Activated T-cell treated with anti-CD3 and anti-CD28 coated beads for 24 hours (primary cell): ENCODE measurements at places on chromosomes 3 and 15.

GRCh38 chr15:31024979-31025378 lies 33.6 kb upstream of the MTMR10 start:
- DNase-seq, result no peak

- no peak for DNase-seq
Observed at GRCh38 chr15:63157891-63158431, 684 bp upstream of the RPS27L start.

DNA sequence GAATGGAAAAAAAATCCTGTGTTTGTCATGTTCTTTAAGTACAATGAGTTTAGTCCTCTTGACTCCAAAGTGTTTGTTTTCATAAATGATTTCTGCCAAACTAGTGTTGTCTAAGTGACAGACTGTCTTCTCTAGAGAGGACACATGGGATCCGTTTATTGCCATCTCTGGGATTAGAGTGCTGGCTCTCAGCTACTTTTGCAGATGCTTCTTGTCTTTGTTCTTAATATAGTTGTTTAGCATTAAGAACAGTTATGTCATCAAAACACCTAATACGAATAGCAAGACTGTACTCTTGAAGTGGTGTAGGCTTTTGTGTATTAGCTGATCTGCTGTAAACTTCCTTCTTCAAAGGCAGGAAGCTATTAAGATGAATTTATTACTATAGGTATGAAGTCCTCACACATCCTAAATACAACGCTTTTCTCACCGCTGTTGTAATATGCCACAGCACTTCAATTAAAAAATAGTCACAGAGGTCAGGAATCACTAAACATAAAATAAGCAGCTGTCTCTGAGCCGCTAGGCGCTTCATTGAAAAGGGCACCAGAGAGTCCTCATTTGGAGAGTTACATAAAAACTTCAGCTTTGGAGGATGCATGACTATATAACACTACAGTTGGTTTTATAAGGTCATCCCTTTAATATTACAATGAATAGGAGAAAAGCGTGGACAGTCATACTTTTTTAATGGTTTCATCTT lies 128.3 kb upstream of the ZNF385D start:
- no peak for DNase-seq

DNA sequence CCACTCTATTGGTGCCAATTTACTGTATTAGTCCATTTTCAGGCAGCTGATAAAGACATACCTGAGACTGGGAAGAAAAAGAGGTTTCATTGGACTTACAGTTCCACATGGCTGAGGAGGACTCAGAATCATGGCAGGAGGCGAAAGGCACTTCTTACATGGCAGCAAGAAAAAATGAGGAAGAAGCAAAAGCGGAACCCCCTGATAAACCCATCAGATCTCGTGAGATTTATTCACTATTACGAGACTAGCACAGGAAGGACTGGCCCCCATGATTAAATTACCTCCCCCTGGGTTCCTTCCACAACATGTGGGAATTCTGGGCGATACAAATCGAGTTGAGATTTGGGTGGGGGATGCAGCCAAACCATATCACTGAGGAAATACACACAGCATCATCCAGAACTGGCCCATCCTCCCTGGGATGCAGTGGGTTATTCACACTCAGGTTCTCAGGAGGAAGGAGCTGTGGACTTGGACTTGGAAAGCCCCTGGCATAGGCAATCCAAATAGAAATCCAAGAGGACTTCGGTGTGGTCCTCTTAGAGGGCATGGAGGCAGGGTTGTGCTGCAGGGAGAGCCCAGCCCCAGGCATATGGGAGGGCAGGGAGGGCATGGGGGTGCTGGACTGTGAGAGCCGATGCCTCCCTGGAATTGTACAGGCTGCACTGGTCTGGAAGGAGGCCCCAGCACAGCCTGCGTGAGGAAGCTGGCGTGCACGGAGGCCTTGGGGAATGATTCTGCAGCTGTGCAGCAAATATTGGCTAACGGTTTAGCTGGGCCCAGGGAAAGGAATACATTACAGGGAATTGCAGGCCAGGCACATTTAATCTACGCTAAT lies 62.9 kb downstream of the EFCAB12 start:
- DNase-seq, result no peak

- no peak for DNase-seq
Observed at GRCh38 chr3:100427699-100428098, 26.4 kb downstream of the LNP1 start.

- DNase-seq, result no peak
Observed at GRCh38 chr3:79521221-79521848, 246.5 kb downstream of the ROBO1 start.

- no peak for DNase-seq
Observed at GRCh38 chr3:156548902-156549301, 6.0 kb downstream of the SSR3 start.

DNA sequence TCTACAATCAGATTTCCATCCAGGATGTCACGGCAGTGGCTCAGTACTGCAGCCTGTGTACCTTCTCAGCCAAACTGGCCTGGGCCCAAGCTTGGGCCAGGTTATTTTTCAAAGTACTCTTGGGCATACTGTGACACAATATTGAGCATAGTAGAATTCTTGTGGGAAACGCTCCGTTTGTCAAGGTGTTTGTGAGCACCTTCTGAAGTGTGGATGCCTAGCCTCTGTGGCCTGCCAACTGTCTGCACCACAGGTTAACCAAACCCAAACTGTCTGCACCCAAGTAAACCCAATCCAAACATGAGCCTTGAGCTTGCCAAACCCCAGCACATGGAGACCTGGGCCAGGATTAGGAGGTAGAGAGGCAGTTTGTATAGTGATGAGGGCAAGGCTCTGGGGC lies 25.4 kb downstream of the CTDSPL start:
- DNase-seq, result no peak

DNA sequence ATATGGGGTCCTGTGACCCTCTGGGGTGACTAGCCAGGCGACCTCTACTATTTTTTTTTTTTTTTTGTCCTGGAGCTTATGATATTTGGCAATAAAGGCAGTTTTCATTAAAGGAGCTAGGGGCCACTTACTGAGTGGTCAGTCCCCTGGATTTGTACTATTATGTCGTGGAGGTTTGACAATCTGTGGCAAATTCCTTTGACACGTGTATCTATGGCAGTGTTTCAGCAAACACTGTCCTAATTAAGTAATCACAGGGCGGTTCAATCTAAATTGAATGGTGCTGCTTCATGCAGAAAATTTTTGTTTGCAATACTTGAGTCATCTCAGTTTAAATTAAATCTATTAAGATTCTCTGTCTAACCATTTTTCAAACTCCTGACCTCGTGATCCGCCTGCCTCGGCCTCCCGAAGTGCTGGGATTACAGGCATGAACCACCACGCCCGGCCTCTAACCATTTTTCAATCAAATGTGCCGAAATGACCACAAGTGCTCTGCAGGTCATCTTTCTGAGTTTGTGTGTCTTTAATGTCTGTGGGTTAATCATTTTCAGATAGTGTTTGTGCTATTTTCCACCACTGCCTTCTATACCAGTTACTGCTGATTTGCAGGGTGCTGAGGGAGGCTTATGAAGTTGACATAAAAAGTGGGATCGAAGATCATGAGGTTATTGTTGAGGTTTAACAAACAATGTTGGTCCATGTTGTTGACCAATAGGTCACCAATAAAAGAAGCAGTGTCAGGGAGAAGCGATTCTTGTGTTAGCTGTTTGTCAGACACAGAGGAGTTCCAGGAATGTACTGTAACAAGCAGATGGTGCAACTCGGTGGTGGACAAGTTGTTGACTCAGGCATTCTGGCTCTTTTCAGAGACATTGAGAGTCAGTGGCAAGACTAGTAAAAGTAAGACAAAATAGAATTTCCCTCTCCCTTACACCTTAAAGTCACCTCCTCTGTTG lies 18.6 kb upstream of the SLC2A2 start:
- DNase-seq, result no peak

DNA sequence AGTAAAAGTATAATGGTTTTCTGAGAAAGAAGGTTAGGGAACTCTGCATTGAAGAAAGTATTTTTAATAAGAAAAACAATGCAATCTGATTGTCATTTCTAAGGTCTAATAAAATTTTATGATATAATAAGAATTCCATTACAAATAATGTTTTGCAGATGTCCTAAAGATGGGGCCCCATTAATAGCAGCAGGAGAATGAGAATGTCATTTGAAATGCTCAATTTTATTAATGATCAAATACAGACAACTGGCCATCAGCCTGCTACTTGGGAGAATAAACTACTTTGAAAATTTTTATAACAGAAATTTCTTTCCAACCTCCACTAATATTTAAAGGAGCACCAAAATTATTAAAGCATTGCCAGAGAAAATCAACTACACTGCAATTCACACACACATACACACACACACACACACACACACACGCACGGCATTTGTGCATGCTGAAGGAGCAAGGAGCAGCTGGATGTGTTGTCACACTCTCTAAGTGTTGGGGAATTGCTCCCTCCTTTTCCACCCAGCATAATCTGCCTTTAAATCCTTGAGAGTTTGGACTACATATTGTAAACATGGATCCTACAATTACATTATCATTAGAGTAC lies 109.5 kb downstream of the THRB start:
- DNase-seq, result no peak

GRCh38 chr15:59364248-59364647 lies 8.4 kb downstream of the MYO1E start:
- no peak for DNase-seq

GRCh38 chr15:53882311-53882710 lies 95.9 kb upstream of the UNC13C start:
- DNase-seq, result no peak

- no peak for DNase-seq
Observed at GRCh38 chr15:80333261-80333660, 70.9 kb upstream of the ARNT2 start.

DNA sequence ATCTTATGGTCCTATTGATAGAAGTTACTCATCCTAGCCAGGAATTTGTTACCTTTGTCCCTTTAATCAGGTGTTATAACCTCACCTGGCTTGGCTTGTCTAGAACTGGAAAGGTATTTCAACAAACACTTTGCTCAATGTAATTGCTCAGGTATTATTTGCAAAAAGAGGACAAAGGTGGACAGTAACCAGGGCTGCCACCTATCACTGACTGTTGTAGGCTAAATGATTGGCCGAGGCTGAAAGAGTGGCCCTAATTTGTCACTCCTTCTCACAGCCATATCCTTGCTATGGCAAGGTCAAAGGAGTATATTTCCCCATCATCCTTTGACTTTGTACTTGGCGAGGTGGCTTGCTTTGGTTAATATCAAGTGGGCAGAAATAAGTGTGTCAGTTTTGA lies 2.7 kb upstream of the SELENOS start:
- DNase-seq, result no peak

GRCh38 chr3:148879256-148879655 lies 14.2 kb downstream of the CPA3 start:
- DNase-seq, result no peak

DNA sequence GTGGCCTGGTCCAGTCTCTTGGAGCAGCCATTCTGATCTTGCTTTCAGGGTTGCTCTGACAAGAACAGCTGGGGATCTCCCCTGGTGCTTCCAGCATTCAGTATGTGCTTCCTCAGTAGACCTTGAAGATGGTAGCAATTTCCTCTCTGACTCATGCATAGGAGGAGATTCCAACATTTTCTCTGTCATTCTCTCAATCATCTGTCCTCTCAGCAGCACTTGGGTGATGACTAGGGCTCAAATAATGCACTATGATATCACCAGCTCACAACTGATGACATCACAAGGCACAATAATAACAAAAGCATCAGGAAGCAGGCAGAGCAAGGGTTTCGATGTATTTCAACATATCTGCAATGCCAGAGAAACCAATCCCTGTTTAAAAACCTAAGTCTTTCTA lies 52.7 kb downstream of the NFKBIZ start:
- no peak for DNase-seq

GRCh38 chr3:126493739-126494138 lies 18.0 kb upstream of the ZXDC start:
- DNase-seq, result no peak

GRCh38 chr15:66294157-66294931 lies 976 bp downstream of the DIS3L start:
- DNase-seq, result no peak

DNA sequence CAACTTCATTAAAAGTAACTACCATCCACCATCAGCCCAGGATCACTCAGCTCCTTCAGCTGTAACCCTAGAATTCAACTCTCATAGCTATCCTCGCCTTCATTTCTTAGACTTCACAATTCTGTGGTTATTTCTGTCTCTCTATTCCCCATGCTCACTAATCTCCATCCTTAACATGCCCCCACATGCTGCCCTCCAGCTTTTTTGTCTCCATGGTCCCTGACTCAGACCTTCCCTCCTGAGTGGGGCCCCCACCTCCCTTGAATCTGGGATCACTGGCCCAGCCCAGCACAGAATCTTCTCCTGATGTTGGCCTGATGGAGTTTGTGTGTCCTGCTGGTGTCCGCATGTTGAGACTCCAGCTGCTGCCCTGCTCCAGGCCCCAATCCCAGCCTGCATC lies 41.7 kb downstream of the CHST14 start:
- DNase-seq, result no peak

GRCh38 chr15:49042165-49042564 lies 4.1 kb downstream of the SECISBP2L start:
- no peak for DNase-seq

GRCh38 chr3:128226795-128227395 lies 73.6 kb downstream of the EEFSEC start:
- no peak for DNase-seq

GRCh38 chr3:56702490-56703315 lies 19.6 kb upstream of the TASOR start:
- peak; percentile 27 for DNase-seq

- DNase-seq, result no peak
Observed at GRCh38 chr15:59420986-59421618, 16.9 kb upstream of the FAM81A start.

DNA sequence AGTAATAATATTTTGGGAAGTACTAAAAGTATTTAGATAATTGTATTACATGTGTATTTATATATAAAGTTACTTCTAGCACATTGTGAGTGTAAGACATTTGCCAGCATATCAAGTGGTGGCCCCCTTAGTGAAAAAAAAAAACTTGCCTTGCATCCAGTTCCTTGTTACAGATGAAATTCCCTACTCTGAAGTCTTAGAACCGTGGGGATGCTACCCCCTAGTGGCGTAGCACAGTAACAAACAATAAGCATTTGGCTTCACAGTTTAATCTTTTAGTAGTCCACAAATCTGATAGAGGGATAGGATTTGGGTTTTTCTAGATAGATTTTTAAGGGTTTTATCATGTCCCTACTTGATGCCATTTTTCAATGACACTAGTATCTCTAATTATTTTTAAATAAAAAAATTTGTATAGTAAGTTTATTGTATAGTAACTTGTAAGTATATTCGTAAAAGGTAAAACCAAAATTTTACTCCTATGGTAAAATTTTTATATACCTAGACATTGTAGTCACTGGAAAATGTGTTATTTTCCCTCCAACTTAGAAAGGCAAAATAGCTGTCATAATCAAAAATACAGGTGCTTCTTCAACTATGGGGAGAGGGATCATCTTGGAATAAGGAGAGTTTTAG lies 14.3 kb downstream of the SMC4 start:
- peak; percentile 58 for DNase-seq
